ENCODE measurements at places on chromosomes 3 and 15.

GRCh38 chr3:24985668-24986067, 442.4 kb upstream of the RARB start:
- DNase-seq: no peak

DNA sequence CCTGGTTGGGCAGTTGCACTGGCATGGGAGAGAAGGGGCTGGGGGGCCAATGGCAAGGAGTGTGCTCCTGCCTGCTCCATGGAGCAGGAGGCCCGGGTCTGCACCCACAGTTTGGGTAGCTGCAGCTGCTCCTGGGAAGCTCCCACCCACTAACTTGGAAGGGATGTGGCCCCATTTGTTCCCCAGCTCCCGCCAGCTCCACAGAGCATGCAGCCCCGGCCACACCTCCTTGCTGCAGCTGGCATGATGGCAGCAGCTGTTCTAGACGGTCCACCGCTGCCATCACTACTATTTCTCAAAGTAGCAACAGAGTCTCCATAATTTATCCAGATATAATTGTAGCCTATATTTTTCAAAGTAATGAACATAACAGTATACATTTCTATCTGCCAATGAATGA, 65.8 kb downstream of the PIK3CB start:
- DNase-seq: no peak

DNA sequence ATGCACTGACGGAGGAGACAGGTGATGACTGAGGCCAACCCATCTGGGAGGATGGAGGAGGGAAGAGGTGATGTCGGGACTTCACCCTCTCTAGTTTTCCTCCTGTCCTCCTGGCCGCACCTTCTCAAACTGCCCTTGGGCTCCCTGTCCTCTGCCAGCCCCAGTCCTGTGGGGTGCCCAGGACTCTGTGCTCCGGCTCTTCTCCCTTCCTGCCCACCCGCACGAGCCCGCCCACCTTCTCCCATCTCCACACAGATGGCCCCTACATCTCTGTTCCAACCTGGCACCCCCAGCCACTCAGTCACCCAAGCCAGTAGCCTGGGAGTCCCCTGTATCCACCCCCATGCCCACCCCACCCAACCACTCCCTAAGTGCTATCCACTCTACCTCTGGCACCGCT, 206.7 kb upstream of the LINGO1 start:
- DNase-seq: no peak

- no peak for DNase-seq
These were observed 36.8 kb upstream of the RPL32 start for GRCh38 chr3:12878141-12878574.

DNA sequence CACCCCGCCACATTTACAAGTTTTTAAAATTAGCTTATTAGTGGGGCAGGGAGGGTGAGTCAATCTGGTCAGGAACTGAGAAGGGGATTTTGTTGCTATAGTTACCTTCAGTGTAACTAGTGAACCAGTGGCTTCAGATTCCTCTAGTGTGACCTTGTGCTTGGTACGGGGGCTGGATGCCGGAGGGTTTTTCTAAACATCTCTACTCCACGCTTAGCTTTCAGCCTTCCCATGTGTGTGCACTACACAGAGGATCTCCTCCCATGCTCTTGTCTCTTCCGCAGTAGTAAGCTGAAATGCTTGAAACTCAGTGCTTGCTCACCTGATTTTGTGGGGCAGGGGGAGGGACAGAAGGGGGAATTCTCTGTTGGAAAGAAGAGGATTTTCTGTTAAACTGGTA, 67.9 kb upstream of the AKAP13 start:
- DNase-seq: no peak
